GM04503 (cell line): ENCODE measurements at places on chromosomes 12 and 14.

DNA sequence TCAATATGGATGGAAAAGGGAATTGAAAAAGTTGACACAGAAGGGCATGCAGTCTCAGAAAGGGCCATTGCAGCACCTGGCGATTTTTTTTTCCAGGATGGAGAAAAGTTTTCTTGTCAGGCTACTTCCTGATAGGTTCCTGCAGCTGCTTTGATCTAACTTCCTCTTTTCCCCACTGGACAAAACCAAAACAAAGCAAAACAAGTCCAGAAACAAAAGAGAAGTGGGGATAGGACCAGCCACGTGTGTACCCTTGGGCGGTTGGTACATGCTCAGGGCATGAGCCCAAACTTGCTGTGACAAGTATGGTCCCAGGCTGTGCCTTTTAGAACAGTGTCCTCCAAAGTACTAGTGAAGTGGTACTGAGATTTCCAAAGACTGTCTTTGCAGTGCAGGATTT lies 89.8 kb downstream of the CHST11 start:
- DNase-seq: no peak

DNA sequence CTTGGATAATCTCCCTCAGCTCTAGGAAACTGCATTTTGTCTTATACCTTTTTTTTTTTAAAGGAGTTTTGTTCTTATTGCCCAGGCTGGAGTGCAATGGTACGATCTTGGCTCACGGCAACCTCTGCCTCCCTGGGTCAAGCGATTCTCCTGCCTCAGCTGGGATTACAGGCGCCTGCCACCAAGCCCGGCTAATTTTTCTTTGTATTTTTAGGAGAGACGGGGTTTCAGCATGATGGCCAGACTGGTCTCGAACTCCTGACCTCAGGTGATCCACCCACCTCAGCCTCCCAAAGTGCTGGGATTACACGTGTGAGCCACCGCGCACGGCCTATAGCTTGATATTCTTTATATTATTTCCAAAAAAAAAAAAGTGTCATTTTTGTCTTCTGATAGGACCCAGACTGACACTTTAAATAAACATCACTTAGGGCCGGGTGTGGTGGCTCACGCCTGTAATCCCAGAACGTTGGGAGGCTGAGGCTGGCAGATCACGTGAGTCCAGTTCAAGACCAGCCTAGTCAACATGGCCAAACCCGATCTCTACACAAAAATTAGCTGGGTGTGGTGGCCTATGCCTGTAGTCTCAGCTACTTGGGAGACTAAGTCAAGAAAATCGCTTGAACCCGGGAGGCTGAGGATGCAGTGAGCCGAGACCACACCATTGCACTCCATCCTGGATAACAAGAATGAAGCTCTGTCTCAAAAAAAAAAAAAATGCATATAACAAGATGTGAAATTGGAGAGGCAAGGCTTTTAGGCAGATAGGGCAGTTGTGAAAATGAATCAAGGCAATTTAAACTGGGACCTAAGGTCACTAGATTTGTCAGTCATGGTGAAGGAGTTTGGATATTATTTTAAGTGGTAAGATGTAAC lies 18.4 kb downstream of the SLC2A3 start:
- no peak for DNase-seq

GRCh38 chr12:114823724-114824123 lies 139.7 kb upstream of the TBX3 start:
- no peak for DNase-seq

GRCh38 chr14:71758229-71758951 lies 173.8 kb upstream of the RGS6 start:
- DNase-seq: no peak

- DNase-seq: no peak
These were observed 55.4 kb downstream of the SCARB1 start for GRCh38 chr12:124808272-124808671.

GRCh38 chr12:66920205-66920604 lies 241.3 kb upstream of the GRIP1 start:
- DNase-seq: no peak

DNA sequence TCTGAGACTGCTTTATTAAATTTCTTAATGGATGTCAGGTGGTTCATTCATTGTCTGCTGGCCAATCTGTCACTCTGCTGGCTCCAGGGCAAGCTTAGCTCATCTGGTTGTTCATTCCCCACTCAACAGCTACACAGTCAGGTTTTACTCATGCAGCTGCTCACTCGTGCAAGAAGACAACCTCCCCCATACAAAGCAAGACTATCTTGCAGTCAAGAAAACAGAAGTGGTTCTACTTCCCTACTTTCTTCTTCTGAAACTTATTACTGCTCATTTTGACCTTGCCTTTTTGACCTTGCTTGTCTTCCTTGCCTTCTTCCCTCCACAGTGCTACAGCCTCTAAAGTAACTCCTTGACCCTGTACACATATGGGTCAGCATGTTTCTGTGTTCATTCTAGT lies 277.9 kb downstream of the SSPN start:
- DNase-seq: peak; percentile 3

DNA sequence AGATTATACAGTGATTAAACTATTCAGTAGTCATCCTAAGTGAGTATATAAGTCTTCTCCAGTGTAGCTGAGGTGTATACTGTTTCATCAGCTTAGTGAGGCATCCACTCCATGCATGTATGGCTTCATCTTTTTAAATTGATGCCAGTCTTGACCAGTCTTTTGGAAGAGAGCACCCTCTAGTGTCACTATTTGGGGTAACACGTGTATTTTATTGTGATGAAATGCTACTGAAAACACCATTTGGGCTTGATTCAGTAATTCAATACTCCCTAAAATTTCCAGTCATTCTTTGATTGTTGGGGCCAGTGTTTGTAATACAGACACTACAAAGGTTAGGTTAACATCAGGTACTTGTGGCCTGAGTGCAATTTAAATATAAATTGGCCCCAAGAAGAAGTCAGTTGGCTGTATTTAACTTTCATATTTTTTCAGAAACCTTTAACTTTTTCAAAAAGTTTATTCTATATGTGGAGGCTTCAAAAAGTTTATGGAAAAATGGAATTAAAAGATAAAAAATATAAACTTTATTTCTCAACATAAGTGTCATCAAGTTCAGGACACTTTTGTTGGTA lies 35.3 kb downstream of the MIPOL1 start:
- DNase-seq: peak; percentile 19

GRCh38 chr14:22915886-22916521 lies 2.9 kb downstream of the RBM23 start:
- peak; percentile 10 for DNase-seq

DNA sequence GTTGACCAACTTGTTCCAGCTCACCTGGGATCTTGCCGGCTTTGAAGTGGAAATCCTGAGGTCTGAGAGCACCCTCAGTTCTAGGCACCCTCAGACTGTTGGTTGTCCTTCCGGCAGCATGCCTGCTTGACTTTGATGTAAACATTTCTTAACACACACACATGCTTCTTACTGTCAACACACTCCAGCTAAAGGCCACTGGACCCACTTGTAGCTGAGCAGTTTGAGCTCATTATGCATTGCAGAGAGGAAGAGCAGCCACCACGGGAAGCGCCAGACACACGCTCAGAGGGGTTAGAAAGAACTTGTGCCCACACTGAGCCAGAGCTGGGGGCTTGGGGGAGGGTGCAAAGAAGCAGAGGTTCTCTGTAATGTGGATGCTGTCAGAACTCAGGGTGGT lies 55.8 kb downstream of the TNFAIP2 start:
- DNase-seq: no peak

DNA sequence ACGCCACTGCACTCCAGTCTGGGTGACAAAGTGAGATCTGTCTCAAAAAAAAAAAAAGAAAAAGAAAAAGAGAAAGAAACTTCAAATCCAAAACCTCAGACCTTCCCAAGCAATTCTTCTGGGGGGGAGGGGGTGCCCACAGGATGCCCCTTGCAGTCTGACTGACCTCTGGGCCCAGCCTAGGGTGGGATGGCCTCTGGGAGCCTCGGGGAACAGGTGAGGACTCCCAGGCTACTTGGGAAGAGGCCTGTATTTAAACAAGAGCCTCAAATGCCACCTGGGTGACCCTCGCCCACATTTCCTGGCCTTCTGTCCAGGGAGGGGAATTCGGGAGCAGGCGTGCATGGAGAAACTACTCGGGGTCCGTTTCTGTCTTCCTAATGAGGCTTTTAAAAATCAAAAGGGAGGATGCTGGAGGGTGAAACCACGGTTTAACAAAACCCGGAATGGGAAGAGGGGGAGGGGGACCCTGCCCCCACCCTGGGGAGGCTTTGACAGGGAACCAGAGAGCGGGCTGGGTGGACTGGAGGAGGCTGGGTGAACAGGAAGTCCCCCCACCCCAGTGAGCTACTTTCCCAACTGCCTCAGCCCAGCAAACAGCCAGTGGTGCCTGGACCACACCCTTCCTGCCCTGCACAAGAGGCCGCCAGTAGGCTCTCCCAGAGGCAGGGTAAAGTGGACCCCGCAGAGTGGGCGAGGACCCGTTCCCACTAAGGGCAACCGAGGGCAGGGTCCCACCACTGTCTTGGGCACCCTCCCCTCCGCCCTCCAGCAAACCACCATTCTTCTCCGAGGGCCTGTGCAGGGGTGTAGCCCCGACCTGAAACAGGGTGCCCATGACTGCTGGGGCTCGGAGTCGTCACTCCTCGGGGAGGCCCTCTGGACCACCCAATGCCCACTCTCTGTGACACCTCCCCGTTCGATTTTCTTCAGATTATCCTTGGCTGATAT lies 1.5 kb upstream of the FBRSL1 start:
- no peak for DNase-seq

GRCh38 chr14:64939817-64940190 lies 2.7 kb downstream of the GPX2 start:
- DNase-seq: no peak

- no peak for DNase-seq
These were observed 43.3 kb upstream of the NT5DC3 start for GRCh38 chr12:103884316-103884715.

- no peak for DNase-seq
These were observed 1101.4 kb downstream of the BCL11B start for GRCh38 chr14:98170575-98170974.

GRCh38 chr14:95452893-95453712 lies 63.3 kb downstream of the SYNE3 start:
- DNase-seq: no peak

GRCh38 chr14:92323011-92323915 lies at the start of gene SLC24A4:
TSS of gene SLC24A4 (plus strand) at chr14:92323165. CDS start at chr14:92323831, 666 bp downstream.
- DNase-seq: no peak

- DNase-seq: no peak
These were observed 57.4 kb upstream of the KCNJ8 start for GRCh38 chr12:21831791-21832344.

- DNase-seq: no peak
These were observed 64.4 kb upstream of the BTG1 start for GRCh38 chr12:92210071-92210470.

GRCh38 chr14:53767566-53767965 lies 189.1 kb downstream of the BMP4 start:
- no peak for DNase-seq

DNA sequence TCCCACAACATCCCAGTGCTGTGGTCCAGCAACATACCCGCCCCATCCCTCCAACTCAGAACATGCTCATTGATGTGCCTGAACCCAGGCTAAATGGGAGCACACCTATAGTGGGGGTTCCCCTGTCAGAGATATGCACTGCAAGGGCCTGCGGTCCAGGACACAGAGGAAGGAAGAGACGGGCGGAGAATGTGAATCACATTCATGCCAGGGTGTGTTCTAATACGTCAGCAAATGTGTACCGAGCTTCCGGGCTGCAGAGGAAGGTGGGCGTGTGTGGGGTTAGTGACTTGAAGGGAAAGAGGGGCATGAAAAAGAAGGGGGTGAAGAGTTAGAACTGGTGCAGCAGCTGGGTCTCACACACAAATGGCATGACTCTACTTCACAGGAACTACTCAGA lies 83.7 kb downstream of the DPF3 start:
- no peak for DNase-seq

GRCh38 chr14:67919259-67920032 lies 99.9 kb downstream of the RAD51B start:
- no peak for DNase-seq

DNA sequence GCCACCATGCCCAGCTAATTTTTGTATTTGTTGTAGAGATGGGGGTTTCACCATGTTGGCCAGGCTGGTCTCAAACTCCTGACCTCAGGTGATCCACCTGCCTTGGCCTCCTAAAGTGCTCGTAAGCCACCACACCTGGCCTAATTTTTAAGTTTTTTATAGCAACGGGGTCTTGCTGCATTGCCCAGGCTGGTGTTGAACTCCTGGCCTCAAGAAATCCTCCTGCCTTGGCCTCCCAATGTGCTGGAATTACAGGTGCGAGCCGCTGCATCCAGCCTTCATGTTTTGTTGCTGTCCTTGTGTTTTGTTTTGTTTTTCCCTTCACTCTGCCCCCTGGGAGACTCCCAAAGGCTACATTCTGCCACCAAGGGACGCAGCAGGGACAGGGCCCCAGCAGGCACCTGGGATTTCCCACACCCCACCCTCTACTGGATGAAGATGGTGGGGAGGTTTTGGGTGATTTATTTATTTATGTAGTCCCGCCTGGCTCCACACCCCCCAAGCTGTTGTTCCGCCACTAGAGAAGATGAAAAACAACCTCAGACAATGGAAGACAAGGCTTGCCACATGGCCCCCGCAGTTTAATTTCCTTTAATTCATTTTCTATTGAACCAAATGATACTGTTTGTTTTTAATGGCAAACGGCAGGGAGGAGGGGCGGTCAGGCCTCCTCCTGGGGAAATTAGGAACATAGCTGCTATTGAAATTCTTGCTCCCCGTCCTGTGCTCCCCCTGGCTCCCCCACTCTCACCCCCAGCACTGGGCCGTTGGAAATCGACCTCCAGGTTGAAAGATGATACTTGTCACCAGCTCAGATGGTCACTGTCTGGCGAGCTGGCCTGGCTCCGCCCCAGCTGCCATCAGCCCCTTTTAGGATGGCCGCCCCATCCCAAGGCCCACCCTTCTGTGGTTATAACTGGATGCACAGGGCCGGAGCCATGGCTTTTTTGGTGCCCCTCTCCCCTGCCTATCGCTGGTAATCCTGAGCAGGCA lies 70.3 kb downstream of the RNFT2 start:
- no peak for DNase-seq

GRCh38 chr12:130847112-130847511 lies 8.1 kb upstream of the STX2 start:
- no peak for DNase-seq

GRCh38 chr12:87413784-87414183 lies 615.4 kb downstream of the C12orf50 start:
- DNase-seq: no peak

DNA sequence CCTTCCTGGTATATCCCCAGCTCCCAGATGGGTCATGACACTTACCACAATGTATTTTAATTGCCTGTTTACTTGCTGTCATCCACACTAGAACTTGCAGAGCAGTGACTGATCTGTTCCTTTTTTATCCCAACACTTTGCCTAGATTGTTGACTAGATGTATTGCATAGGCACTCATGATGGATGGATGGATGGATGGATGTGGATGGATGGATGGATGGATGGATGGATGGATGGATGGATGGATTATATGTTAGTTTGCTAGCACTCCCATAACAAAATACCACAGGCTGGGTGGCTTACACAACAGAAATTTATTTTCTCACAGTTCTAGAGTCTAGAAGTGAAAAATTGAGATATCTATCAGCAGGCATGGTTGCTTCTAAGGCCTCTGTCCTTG lies 8.7 kb upstream of the CKAP4 start:
- DNase-seq: no peak
